ENCODE measurements at places on chromosomes 4 and X. TPM values are rescaled to one million over a fixed set of nuclear protein-coding genes. Genes with fewer than 3 reads are reported as not detected.

PAGE4 gene
- not detected for total RNA-seq

TENT5D gene
- not detected for total RNA-seq

CITED1 gene
- not detected for total RNA-seq

FGA gene
- not detected for total RNA-seq

UGT2A1 gene
- total RNA-seq, result not detected

GAGE1 gene
- not detected for total RNA-seq

TENM3 gene
- 43.2 TPM for total RNA-seq

DUX4 gene
- not detected for total RNA-seq

FAM114A1 gene
- 107 TPM for total RNA-seq

KIAA1210 gene
- not detected for total RNA-seq

CENPVL3 gene
- not detected for total RNA-seq

NEIL3 gene
- 7.5 TPM for total RNA-seq

RTL3 gene
- not detected for total RNA-seq

MAP3K15 gene
- total RNA-seq, result not detected

GC gene
- total RNA-seq, result not detected

CLGN gene
- not detected for total RNA-seq

MSN gene
- total RNA-seq, result 317 TPM

IL2 gene
- not detected for total RNA-seq

PCDH7 gene
- total RNA-seq, result 22.6 TPM

FOXR2 gene
- not detected for total RNA-seq

KCTD8 gene
- total RNA-seq, result not detected

VEGFD gene
- under 0.01 TPM for total RNA-seq

GPR82 gene
- not detected for total RNA-seq

CDK16 gene
- total RNA-seq, result 163 TPM

TEX13C gene
- not detected for total RNA-seq

MAGEA9B gene
- total RNA-seq, result not detected

NAA11 gene
- not detected for total RNA-seq

RGN gene
- total RNA-seq, result not detected

GPC3 gene
- total RNA-seq, result 0.33 TPM

CLIC2 gene
- total RNA-seq, result 0.50 TPM

SULT1B1 gene
- total RNA-seq, result under 0.01 TPM

DIAPH2 gene
- 17.8 TPM for total RNA-seq

RAB41 gene
- not detected for total RNA-seq

JCHAIN gene
- 0.33 TPM for total RNA-seq

DDIT4L gene
- total RNA-seq, result not detected

TECRL gene
- not detected for total RNA-seq

XG gene
- total RNA-seq, result 2.2 TPM

Data from mammary epithelial cell (primary cell).